ENCODE measurements at places on chromosomes 7 and 10.

DNA sequence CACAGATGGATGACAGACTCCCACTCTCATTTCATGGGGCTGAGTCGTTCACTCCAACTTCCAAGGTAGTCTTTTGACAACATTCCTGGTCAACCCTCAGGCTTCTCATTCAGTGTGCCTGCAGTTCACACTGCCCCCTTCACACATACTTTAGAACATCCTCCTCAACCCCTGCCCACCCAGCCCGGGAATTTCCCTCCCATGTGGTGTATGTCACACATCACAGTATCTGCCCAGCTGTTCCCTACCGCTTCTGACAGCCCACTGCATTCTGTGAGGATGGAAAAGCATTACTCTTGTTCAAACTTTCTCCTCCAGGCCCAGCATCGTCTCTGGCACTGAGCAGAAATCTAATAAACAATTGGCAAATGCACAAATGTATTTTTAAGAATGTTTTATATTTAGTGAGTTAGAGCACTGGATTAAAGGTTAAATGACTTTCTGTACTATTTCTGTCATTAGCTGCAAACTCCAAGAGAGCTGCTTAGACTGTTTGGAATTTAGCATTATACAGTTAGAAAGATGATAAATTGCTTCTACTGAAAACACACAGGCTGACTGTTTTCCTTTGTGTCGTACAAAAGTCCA, 110.4 kb downstream of the SFMBT2 start:
- no peak for DNase-seq

DNA sequence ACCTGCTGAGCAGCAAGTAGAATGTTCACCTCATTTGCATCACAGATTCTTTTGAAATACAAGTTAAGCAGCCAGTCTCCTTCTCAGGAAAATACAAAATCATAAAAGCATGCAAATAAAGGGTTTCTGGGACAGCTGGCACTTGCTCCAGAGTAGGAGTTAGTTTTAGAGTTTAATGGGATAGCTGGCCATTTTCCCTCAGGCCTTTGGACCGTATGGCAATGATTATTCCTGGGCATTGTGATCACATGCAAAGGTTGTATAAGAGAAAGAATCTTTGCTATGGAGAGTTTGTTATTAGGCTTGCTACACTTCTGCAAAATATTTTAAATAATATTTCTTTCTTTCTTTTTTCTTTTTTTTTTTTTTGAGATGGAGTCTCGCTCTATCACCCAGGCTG, 240.8 kb downstream of the CDK14 start:
- no peak for DNase-seq

- no peak for DNase-seq
Observed at GRCh38 chr10:77581738-77582137, 55.9 kb downstream of the KCNMA1 start.

DNA sequence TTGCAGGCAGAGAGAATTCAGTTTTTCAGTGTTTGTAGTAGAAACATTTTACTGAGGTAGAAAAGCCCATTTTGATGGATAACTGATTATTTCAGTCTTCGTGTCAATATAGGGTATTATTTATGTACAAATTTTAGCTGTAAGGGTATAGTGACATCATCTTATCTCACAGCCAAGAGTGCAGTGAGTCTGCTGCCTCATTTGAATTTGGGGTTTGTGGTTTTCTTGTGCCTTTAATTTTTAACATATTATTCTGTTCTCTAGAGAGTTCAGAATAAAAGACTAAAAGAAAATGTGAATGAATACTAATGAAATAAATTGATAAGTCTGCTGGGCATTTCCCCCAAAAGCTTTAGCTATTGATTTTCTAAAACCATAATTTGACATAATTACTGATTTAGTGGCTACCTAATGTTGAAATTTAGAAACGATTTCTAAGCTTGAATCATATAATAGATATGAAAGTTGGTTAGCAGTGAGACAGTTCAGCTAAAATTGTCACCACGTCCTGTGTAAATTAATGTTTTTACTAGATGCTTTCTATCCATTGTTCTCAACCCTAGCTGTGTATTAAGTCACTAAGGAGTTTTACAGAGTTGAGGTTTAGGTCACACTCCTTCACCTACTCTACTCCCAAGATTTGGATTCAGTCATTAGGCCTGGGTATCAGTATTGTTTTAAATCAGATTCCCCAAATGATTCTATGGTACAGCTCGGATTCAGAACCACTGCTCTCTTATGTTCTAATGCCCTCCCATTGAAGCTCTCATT, 37.3 kb downstream of the ACADSB start:
- no peak for DNase-seq

GRCh38 chr7:48161407-48162125, 9.7 kb upstream of the ABCA13 start:
- DNase-seq, result no peak

- DNase-seq, result no peak
Observed at GRCh38 chr10:99927721-99928280, 81.9 kb downstream of the DNMBP start.

- DNase-seq, result no peak
Observed at GRCh38 chr7:28157076-28157745, 23.4 kb downstream of the JAZF1 start.

DNA sequence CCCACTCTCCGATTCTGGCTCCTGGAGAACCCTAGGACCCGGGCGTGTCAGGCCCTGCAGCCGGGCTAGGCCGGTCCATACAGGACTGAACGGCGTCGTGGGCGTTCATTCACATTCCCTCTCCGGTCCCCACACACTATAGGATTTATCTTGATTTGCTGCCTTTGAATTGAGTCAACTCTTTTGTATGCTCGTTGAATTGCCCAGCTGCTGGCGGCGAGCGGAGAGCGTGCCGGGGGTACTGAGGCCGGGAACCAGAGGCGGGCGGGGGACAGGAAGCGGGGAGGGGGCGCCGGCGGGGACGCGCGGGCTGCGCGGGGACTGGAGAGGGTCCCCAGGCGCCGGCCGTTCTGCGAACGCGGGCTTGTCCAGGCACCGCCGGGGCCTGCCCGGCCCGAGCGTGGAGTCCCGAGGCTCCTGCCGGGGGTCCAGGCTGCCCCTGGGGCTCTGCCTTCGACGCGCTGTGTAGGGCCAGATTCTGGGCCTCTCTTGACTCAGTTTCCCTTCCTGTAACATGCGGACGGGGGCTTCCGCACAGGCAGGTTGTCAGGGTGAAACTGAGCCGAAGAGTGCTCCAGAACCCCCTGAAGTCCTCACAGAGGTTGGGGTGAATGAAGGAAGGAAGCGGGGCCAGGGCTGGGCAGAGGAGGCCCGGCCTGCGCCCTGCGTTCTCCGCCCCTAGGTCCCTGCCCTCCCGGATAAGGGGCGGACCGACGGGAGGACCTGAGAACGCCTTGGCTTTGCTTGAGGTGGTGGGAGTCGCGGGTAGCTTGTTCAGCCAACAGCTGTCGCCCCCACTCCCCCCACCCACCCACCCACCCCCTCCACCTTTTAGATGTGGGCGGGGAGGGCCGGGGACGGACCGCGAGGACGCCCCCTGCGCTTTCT, 769 bp upstream of the ELFN1 start:
- no peak for DNase-seq

DNA sequence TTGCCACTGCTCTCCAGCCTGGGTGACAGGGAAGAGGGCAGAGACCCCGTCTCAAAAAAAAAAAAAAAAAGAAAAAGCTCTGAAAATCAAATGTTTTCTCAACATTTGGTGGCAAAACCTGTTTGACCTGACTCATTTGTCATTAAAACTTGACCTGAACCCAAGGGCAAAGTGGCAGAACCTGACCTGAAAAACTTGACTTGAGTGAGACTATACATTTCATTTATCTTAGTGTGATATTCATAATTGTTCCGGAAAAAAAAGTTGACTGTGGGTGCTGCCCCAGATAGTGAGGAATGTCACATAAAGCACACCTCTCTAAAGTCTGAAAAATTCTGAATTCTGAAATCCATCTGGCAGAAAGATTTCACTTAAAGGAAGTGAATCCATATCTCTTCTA, 2.3 kb upstream of the TAX1BP1 start:
- DNase-seq, result no peak

DNA sequence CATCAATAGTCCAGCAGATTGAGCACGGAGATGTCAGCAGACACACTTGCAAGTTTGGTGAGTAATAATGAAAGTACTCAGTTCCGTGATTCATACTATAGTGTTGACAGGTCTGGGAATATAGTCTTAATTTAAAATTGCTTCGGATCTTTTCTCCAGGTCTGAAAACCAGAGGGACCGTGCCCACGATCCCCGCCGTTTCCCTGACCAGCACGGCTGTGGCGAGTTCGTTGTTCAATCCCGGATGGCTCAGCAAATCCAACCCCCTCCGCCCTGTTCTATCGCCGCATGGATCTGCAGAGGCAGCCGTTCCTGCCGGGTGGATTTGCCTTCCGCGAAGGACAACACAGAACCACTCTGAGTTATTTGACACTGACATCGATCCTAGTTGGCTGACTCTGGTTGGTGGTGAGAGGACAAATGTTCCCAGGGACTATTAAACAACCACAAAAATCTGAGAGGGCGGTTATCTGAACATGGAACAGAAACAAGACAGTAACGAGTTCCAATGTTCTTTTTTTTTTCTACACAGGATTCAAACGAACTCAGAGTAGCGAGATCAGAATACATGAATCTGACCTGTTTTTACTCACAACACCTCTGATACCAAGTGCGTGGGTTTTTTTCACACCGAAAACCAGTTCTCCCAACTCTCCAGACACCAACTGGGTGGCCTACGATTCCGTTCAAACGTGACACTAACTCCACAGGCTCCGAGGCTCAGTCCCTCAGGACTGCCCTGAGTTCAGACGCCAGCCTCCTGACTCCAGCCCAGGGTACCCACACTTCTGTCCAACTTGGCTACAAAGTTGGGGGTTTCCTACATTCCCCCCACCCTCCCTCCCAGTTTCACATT, 52.7 kb downstream of the RBM17 start:
- peak; percentile 34 for DNase-seq

- DNase-seq, result no peak
Observed at GRCh38 chr7:79823246-79823951, 311.2 kb upstream of the GNAI1 start.

DNA sequence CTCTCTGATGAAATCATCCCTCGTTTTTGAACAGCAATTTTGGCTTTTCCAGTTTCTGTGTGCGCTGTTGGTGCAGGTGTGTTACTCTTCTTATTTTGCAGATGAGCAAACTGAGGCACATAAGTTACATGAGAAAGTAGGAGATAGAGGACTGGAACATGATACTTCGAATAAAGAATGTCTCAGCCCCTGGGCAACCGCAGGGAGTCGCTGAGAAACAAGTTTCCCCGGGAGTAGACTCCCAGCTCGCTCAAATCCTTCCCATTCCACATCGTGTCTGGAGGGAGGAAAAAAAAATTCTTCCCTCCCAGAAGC, 18.0 kb downstream of the MXI1 start:
- no peak for DNase-seq

DNA sequence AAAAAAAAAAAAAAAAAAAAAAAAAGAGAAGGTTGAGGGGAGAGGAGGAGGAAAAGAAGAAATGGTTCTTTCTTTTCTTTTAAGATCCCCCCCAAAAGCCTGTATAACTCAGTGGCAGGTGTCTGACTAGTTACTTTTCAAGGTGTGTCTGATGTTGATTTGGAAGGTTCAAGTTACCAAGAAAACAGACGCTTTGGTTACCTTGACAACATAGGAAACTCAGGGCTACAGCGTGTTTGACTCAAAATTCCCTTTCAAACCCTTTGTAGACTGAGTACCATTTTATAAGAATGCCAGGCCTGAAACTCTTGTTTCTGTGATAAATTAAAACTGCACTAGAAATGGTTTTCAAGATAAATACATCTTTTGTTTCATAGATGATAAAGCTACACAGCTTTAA, 286.8 kb downstream of the SKIDA1 start:
- no peak for DNase-seq

DNA sequence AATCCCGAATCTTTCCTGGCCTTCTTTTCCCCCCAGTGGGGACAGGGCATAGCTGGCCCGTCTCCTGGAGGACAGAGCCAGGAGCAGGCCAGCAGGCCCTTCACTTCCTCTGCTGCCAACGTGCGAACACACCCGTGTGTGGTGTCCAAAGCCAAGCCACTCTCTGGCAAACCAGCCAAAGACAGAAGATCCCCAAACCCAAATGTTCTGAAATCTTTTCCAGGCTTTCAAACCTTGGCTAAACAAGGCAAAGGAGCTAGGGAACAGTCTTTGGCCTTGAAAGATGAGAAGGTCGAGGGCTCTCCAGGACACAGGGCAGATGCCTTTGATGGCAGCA, 63.0 kb downstream of the PROSER2 start:
- no peak for DNase-seq

DNA sequence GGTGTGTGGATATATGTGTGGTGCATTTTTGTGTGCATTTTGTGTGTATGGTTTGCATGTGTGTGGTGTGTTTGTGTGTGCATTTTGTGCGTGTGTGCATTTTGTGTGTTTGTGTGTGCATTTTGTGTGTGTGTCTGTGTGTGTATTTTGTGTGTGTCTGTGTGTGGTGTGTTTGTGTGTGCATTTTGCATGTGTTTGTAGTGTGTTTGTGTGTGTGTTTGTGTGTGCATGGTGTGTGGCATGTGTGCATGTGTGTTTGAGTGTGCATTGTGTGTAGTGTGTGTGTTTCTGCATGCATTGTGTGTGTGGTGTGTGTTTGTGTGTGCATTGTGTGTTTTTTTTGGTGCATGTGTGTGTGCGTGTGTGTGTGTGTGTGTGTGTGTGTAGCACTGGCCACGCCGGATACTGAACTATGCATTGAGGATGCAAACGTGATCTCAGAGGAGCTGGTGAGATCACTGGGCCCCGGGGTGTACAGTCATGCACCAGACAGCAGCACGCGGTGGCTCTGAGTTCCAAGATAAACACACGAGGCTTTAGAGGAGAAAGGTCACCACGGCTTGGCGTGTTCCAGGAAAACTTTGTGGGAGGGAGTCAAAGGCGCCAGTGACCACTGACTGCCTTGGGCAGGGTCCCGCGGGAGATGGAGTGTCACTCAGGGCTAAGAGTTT, 106.6 kb upstream of the SHH start:
- DNase-seq, result no peak

- DNase-seq, result no peak
Observed at GRCh38 chr7:129865093-129865924, 87.5 kb downstream of the UBE2H start.

DNA sequence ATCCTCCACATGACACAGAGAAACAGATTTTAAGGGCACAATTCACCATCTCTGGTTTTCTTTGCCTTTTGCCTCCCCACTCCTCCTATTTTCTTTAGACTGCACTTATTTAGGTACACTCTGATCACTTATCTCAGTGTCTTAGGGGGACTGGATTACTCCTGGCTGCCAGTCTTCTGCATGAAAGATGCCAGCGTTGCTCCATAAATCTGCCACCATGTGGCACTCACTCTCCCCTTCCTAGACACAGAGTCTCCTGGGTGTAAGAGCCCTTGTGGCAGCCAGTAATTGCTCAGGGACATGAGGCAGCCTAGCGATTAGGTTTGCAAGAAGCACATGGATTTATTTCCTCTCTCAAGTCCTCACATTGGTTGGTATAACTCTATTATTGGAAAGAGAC, 34.5 kb upstream of the RBM20 start:
- DNase-seq, result no peak

Measured in stimulated activated CD4-positive, alpha-beta T cell treated with anti-CD3 and anti-CD28 coated beads, Interleukin-4, amount 100 ng/mL, for 1 hour (primary cell).